ENCODE measurements at places on chromosomes 12 and 14. TPM values are rescaled to one million over a fixed set of nuclear protein-coding genes. Genes with fewer than 3 reads are reported as not detected.

- no peak for DNase-seq
Measured at GRCh38 chr12:130667421-130667960, 48.6 kb downstream of the RIMBP2 start.

GRCh38 chr14:55851301-55851700 lies 266.9 kb upstream of the PELI2 start:
- DNase-seq, result no peak

- DNase-seq, result no peak
Measured at GRCh38 chr14:67919259-67920032, 99.9 kb downstream of the RAD51B start.

- no peak for DNase-seq
Measured at GRCh38 chr12:54270345-54270744, 9.6 kb downstream of the CBX5 start.

- DNase-seq, result no peak
Measured at GRCh38 chr12:96343347-96343954, 56.8 kb downstream of the CDK17 start.

AKAP5 gene
- total RNA-seq, result 2.5 TPM

- DNase-seq, result no peak
Measured at GRCh38 chr12:88388566-88389540, 191.4 kb downstream of the KITLG start.

FGF23 gene
- total RNA-seq, result not detected

SLC6A13 gene
- total RNA-seq, result 0.18 TPM

ZC3H10 gene
- 7.7 TPM for total RNA-seq

DDHD1 gene
- total RNA-seq, result 53.7 TPM

GRCh38 chr12:25702553-25702952 lies 149.5 kb upstream of the LMNTD1 start:
- no peak for DNase-seq

PTGER2 gene
- total RNA-seq, result 54.1 TPM

DNA sequence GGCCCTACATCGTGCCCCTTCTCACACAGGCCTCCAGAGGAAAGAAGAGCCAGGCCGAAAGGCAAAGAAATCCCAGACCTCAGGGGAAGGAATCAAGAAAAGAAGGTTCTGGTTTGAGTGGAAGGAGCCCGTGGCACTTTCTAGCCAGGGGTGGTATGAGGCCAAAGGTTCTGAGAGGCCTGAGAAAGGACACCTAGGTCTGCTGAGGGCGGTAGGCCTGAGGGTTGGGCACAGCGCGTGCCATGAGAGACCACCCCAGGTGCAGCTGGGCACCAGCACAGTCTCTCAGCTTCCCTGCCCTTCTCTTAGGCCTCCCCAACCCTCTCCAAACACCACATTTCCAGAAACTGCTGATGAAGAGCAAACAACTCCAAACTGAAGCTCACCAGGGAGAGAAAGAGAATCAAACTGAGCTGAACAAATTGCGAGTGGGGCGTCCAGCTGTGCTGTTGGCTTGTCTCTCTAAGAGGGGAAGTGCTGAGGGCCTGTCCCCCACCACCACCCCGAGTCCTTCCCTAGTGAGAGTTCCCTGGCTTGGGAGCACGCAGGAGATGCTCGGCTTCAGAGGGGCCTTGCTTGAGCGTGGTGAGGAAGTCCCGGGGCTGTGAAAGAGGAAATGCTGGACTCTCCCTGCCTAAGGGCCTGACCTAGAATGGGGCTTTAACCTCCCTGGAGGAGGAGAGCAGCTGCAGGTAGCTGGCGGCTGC lies 184.8 kb downstream of the ZFP36L1 start:
- DNase-seq, result no peak

GRCh38 chr12:79569679-79570078 lies 121.1 kb downstream of the PAWR start:
- DNase-seq, result no peak

DNA sequence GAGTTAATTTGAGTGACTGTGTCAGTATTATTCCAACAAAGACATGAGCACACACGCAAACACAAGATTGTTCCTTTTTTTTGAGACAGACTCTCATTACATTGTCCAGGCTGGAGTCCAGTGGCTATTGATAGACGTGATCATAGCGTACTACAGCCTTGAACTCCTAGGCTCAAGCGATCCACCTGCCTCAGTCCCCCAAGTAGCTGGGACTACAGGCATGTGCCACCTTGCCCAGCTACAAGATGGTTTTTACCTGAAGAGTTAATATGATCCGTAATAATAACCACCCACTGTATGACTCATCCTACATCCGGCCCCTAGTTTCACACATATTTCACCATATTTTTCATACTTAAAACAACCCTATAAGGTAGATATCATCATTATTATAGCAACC lies 26.8 kb downstream of the BCAT1 start:
- DNase-seq, result no peak

DNA sequence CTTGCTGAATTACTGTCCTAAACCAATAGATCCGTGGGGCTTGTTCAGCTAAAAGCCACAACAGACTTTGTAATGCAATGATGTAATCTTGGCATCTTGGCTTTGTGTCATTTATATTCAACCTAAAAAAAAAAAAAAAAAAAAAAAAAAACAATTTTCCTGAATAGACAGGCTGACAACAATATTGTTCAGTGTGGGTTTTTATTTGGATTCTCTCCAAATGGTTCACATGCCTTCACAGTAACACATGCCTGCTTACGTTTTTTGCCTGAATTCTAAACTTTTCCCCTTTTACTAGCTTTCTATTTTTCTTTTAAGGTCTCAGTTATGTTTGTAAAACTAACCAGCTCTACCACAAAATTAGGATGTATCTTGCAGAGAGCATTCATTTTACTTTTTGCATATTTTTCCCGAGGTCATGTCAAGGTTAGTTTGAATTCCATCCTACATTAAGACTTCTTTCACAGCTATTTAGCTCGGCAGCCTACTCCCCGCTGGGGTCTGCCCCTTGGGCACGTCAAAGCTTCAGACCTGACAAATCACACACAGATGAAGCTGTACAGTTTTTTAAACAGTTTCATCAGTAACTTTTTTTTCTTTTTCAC lies 213.7 kb upstream of the NPAS3 start:
- DNase-seq, result no peak

DNA sequence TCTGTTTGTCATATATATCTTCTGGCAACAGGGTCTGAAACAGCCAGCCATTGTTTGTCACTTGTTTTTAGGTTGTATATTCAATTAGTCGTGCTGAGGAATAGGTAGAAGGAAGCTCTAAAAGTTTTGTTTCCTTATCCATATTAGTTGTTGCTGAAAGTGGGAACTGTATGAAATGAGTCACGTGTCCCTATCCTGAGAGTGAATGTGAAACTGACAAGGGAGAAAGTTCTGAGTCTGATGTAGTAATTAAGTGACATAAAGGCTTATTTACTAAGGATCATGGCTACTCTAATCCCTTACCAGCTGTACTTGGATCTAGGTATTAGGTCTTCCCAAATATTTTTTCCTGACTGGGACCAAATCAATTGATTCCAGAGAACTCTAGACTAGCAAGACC lies 16.4 kb downstream of the FAM234B start:
- no peak for DNase-seq

DNA sequence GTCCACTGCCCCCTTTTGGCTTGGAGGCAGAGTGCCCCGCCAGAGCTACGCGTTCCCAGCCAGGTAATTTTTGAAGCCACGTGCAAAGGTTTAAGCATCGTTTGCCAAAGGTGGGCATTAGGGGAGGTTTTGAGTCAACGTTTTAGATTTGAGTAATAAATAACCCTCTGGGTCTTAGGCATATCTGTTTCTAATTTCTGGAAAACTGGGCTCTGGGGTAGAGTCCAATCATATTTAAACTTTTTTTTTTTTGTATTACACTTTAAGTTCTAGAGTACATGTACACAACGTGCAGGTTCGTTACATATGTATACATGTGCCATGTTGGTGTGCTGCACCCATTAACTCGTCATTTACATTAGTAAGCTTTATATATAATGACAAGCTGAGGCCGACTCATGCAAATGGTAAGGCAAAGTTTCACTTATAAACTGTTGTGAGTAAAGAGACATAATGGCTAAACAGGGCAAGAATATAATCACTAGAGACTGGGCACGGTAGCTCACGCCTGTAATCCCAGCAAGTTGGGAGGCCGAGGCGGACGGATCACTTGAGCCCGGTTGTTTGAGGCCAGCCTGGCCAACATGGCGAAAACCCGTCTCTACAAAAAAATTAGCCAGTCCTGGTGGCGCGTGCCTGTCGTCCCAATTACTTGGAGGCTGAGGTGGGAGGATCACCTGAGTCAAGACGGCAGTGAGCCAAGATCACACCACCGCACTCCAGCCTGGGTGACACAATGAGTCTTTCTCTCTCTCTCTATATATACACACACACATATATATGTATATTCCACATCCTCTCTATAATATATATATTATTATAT lies 491 bp upstream of the NR2C1 start:
- no peak for DNase-seq

DNA sequence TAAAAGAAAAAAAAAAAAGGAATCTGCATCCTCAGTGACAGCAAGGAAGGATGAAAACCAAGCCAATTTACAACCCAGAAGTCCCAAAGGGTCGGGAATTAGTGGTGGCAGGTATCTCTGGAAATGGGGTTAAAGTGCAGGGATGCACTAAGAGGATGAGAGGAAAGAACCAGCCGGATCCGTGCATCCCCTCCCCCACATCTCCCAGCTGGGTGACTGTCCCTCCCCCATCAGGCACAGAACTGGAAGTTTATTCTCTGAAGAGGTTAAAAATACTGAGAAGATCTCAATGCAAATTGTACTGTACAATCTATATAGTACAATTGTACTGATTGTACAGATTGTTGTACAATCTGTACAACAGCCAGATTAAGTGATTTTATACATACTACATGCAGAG lies 15.4 kb downstream of the CLMN start:
- DNase-seq, result no peak

- DNase-seq, result no peak
Measured at GRCh38 chr14:67228325-67228984, 12.8 kb upstream of the PALS1 start.

DNA sequence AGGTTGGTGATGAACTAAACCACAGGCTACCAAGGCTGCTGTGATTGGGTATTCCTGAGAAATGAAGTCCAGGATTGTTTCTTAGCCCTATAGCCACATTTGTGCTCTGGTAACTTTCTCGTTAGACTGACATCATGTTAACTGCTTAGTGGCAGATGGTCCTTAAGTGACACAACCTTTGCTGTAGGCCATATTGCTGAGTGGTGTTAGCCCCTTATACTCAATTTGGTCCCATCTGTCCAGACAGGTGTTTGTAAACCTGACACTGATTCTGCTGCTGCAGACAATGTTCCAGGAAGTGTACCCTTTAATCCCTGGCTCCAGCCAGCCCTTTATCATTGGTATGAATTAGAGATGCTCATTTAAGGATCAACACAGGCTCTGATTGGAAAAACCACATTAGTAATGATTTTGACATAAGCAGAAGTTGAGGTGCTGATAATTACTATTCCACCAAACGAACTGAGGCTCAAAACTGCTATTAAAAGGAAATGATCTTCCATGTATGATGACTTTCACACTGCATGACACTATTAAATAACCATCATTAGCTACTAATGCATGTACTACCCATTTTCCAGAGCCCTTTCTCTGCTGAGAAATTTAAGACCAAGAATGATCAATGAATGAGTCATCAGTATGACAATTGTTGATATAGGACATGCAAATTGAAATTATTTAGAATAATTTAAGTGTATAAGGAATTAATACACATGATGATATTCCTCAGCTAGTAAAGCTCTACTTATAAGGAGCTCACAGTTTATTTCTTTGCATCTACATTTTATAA lies 3.6 kb upstream of the SSTR1 start:
- DNase-seq, result no peak

DNA sequence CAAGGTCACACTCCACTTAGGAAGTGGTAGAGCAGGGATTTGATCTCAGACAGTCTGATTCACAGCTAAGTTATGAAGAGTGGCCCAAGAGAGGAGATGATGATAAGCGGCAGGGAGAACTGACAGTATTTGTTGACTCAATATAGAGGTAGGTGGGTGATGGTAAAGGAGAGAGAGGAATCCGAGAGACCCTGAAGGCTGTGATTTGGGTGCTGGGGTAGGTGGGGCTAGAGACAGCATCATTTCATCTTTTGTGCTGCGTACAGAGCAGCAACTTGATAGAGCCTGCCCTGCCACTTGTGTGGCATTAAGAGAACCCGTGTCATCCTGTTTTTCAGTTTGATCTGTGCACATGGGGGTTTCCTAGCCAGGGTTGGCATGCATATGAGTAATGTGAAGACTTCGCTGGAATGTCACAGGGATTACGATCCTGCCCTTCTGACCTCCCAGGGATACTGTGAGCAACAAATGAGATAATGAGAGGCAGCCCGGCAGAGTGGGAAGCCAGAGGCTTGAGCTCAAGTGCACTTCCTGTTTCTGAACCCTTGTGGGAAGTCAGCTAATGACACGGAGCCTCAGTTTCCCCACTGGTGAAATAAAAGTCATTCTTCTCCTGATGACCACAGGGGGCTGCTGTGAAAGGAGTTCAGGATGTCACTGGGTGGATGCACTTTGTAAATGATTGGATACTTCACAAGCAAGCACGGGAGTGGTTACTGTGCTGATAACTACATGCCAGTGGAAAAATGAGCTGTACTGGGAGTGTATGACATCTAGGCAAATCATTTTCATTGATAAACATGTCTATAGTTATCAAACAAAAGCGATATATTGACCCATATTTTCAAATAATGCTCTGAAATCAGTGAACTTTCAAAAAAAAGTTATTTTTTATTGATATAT lies 59.5 kb upstream of the IGF1 start:
- no peak for DNase-seq

LRRC9 gene
- total RNA-seq, result not detected

- no peak for DNase-seq
Measured at GRCh38 chr12:32181498-32182175, 75.0 kb downstream of the BICD1 start.

DNA sequence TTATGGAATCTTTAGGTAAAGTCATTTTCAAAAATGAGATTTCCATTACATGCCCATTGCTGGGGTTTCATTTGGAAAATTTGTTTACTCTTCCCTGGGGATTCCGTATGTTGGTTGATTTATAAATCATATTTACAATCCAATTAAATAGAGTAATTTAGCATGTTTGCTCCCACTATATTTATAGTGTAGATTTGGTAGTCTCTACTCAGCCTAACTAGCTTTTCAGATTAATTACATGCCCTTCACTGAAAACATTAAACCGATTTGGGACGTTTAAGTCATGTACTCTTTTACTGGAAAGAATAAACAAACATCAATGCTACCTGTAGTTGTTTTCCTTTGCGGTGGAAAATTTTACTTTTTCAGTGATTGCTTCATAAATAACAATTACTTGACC lies 10.4 kb downstream of the PAX9 start:
- DNase-seq, result no peak

GRCh38 chr12:1553536-1553935 lies 40.8 kb downstream of the FBXL14 start:
- DNase-seq, result no peak

DNA sequence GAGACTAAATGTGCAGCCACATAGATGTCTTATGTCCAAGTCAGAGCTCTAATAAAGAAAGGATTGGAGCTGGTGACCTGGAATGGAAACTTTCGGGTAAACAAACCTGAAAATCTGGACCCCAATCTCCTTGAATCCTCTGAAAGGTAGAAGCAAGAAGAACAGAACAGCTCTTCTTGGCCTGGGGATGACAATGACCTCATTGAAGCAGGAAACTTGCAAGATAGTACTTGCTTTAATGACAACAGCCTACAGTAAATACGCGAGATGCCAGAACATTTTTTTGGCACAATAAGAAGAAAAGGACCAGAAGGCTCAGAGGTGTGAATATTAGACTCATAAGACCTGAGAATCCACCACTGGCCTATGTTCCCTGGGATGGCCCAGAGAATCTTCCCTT lies 4.1 kb upstream of the PRIMA1 start:
- no peak for DNase-seq

AQP6 gene
- not detected for total RNA-seq

- DNase-seq, result no peak
Measured at GRCh38 chr12:106187155-106187789, 48.5 kb upstream of the NUAK1 start.

- DNase-seq, result peak; percentile 31
Measured at GRCh38 chr12:91109148-91109564, 2.1 kb downstream of the LUM start.

All from activated T-helper 2 cell treated with anti-CD3 and anti-CD28 coated beads, Interferon-gamma antibody, Interleukin-2, Interleukin-4, amounts not matched to agents 10 μg/mL and 5 μg/mL and 100 μg/mL, durations not matched to agents 14 hours and 24 hours and 36 hours (primary cell).